Stimulated activated CD4-positive, alpha-beta T cell treated with anti-CD3 and anti-CD28 coated beads, Interleukin-1b, Interleukin-23, amount 100 ng/mL, for 1 hour (primary cell): ENCODE measurements at places on chromosomes 11 and 22.

GRCh38 chr11:93740031-93740729 lies 1.1 kb downstream of the TAF1D start:
- DNase-seq: no peak

DNA sequence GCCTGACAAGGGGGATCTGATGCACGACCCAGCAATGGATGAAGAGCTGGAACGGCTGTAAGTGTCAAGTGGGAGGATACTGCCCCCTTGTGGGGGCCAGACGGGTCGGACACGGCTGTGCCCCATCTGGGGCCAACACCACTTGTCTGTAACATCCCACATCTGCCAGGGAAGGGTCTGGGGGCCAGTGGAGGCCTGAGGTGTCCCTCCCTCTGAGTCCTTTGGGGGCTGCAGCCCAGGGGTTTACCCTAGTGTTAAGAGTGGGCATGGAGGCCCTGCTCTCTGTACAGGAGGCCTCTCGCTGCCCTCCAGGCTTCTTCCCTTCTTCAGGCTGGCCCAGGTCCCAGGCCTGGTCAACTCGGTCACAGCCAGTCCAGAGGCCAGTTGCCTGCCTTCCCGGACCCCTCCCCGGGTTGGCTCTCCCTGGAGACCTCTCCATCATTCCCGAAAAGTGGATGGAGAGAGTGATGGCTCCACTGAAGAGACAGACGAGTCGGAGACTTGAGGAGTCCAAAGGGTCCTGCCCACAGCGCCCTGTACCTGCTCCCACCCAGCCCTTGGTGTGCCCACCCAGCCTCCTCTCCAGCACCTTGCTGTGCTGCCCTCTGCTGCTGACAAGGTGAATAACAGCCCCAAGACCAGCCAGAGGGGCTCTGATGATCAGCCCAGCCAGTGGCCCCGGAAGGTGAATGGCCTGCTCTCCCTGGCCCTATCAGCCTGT lies 15.4 kb downstream of the ARFGAP2 start:
- DNase-seq: peak; percentile 31

DNA sequence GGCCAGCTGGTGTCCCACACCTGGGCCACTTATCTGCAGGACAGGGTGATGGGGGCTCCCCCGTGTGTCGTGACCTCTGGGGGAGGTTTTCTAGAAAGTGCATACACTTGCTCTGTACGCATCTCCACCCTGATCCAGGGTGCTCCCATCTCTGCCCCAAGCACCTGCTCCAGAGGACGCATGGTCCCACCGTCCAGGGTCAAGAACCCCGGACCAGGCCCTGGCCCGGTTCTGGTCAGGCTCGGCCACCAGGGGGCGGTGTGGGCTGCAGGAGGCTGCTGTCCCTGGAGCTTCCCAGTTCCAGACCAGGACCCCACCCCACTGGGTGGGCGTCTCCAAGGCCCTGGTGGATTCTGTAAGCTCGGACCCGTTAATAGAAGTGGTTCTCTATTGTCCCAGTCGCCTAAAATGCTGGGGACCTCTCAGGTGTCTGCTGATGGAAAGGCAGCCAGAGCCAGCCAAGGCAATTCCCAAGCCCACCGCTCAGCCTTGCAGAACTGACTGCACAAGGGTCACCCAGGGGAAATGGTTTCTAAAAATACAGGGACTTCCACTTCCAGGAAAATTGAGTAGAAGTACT lies 34.7 kb upstream of the SEPTIN5 start:
- DNase-seq: peak; percentile 35

GRCh38 chr22:31611061-31611760 lies 50.8 kb downstream of the PISD start:
- DNase-seq: no peak

GRCh38 chr22:32842486-32842885 lies 41.0 kb downstream of the TIMP3 start:
- DNase-seq: no peak

GRCh38 chr22:47422736-47423135 lies 660.3 kb downstream of the TBC1D22A start:
- no peak for DNase-seq

GRCh38 chr11:10641912-10642697 lies 51.5 kb downstream of the IRAG1 start:
- DNase-seq: no peak

GRCh38 chr11:85961930-85962363 lies 106.8 kb downstream of the CCDC83 start:
- no peak for DNase-seq

GRCh38 chr11:28400331-28401100 lies 292.3 kb downstream of the METTL15 start:
- no peak for DNase-seq

DNA sequence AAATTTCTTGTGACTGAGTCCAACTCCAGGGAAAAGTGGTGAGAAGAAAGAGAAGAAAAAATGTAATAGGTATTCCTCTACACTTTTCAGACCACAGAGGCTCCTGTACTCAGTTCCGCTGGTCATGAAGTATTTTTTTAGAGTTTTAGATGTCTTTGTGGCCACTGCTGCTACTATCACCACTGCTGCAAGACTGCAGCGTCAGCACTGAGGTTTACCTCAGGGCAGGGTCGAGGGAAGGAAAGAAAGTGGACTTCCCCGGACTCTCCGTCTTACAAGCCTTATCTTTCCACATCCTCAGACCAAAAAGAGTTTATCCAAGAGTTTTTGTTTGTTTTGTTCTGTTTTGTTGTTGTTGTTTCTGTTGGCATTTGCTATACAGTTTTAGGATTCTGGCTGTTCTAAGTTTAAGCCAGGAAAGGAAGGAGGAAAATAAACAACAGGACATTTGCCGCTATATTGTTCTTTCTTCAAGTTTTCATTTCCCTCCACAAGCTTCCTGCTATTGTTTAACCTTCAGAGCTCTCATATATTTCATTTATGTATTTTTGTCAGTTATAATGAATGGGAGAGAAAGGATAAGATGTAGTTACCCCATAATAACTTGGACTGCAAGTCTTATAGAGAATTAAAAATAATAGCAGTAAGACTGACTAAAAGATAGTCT lies 919.3 kb downstream of the NTM start:
- no peak for DNase-seq

DNA sequence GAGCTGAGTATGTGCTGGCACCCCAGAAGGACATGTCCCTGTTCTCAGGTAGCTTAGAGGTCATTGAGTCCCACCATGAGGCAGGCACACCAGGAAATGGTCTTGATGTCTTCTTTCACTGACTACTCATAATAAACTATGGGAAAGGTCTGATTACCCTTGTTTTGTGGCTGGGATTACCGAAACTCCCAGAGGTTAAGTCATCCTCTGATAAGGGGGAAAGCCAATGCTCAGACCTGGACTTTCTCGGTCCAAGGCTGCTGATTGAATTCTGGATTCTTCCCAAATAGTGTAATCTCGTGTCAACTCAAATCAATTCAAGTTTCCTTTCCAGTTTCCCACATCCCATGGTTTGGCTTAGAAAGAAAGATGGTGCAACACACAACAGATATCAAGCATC lies 3.7 kb upstream of the CD44 start:
- no peak for DNase-seq

DNA sequence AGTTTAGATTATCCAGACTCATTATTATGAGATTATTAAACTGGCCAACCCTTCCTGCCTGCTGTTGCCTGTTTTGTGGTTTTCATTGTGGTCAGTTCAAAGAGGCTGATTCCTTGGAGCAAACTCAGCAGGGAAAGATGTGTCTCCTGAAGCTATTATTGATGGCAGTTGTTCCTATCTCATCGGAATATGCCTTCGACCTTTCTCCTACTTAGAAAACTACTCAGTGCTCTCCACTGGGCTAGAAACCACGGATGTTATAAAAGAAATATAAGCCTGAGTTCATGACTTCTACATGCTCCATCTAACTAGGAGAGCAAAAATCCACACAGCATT lies 80.2 kb upstream of the NAV2 start:
- no peak for DNase-seq

DNA sequence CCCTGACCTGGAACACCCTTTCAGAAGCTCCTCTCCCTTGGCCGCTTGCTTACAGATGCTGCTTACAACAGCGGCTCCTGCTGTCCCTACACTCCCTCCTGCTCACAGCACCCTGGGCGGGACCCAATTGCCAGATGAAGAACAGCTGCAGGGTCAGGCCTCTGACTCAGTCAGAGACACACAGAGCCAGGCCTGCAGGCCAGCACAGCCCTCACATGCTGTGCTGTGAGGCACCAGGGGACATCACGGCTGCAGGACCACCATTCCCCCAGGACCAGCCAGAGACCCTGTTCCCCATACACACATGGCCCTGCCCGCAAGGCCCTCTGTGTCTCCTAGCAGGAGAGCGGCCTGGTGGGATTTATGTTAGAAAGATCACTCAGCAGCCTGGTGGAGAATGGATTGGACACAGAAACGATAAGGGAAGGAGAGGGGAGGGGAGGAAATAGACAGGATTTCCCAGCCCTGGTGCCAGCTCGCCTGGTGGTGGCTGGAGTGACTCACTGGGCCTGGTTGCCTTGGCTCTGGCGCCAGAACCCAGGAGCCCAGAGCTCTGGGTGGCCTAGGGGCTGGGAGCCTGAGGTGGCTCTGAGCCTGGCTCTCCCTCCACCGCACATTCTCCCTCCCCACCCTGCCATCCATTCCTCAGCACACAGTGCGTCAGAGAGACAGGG lies 6.7 kb downstream of the CAPN5 start:
- DNase-seq: no peak

DNA sequence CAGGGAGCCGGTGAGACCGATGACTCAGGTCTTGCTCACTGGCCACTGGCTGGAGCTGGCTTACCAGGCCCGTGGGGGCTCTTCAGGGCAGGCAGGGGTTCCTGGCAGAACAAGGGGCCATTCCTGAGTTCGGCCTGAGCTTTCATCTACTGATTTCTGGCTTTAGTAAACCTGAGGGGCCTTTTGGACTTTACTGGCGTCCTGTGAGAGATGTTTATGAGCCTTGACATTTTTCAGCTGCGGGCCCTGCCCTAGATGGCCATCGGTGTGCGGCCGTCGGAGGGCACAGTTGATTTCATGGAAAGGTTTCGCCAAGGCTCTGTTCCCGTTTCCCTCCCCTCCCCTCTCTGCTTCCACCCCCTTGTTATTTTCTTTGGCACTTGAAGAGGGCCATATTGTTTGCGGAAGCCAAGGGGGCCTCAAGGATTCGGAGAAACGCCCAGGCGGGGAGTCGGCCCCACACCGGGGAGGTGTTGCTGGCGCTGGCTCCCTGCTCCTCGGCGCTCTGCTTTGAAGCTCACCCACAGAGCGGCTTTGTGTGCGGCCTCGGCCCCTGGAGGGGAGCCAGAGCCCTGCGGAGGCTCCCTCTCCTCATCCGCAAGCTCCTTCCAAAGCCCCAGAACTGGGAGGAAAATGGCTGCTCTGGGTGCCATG lies 17.7 kb downstream of the ELF5 start:
- DNase-seq: no peak

DNA sequence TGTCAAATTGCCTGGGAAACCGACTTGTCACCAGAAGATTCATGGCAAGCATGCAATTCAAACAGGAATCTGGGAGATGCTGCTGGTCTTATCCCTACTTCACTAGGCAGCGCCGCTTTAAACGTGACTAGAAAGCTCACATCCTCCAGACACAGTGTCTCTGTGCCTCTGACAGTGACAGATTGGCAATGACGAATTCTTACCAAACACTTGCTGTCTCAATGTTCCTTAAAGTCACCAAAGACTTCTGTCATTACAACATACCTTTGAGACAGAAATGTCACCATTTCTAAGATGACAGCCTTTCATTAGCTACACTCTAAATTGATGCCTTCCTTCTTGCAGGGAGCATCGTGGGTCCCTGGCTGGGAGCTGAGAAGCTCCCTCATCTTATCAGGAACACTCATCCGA lies 197.8 kb downstream of the CWF19L2 start:
- DNase-seq: no peak
